ENCODE measurements at places on chromosomes 5 and 9.

- no peaks in the 10 kb centered on the region for H3K36me3 ChIP-seq
- no peaks in the 10 kb centered on the region for H3K4me1 ChIP-seq
- no peak overlapping the region for H3K27ac ChIP-seq
- no peak overlapping the region for H3K4me3 ChIP-seq
- H3K27me3 ChIP-seq, result no peaks in the 10 kb centered on the region
These were observed 453.9 kb downstream of the ENC1 start for GRCh38 chr5:74186356-74187315.

DNA sequence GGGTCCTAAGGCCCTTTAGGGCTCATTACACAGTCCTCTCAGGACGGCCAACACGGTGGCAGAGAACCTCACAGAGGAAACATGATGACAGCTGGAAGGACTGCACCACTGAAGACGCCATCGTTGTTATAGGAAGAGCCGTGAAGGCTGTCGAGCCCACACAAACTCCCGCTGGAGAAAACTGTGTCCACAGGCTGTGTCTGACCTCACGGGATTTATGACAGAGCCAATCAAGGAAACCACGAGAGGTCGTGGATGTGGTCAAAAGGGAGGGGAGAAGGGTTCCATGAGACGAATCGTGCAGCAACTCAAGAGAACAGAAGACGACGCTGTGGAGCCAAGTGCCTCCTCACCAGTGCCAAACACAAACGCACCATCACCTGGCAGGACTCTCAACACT lies 12.2 kb downstream of the QSOX2 start:
- H3K36me3 ChIP-seq, result no peaks in the 10 kb centered on the region
- no peak overlapping the region for H3K27ac ChIP-seq
- H3K4me3 ChIP-seq, result no peak overlapping the region
- peaks cover 10% of the 10 kb centered on the region for H3K4me1 ChIP-seq
- H3K27me3 ChIP-seq, result no peaks in the 10 kb centered on the region

DNA sequence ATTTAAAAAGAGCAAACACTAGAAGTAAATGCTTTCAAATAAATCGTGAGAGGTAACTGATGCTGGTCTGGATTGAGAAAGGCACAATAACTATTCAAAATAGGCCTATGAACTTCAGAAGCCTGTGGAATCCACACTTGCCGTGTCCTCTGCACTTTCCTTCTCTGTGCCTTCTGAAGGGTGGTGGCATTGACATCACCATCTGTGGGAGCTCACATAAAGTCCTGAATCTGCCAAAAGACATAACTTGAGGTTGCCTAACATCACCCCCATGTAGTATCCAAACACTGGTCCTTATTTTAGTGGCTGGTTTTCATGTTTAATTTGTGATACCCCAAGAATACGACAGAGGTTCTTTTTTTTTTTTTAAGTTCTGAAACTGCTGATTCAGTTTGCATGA lies 59.8 kb downstream of the IRF1 start:
- H3K4me3 ChIP-seq, result no peak overlapping the region
- H3K27me3 ChIP-seq, result no peaks in the 10 kb centered on the region
- H3K27ac ChIP-seq, result peak overlapping the region; percentile 90

- peak; percentile 68 for DNase-seq
- no peaks in the 10 kb centered on the region for H3K4me1 ChIP-seq
- H3K4me3 ChIP-seq, result peak overlapping the region; percentile 14
- H3K36me3 ChIP-seq, result no peaks in the 10 kb centered on the region
These were observed 158.6 kb upstream of the DMRT1 start for GRCh38 chr9:682633-683508.

GRCh38 chr9:15086156-15086763 lies 176.0 kb upstream of the FREM1 start:
- DNase-seq, result no peak
- no peak overlapping the region for H3K4me3 ChIP-seq
- H3K27ac ChIP-seq, result no peak overlapping the region

DNA sequence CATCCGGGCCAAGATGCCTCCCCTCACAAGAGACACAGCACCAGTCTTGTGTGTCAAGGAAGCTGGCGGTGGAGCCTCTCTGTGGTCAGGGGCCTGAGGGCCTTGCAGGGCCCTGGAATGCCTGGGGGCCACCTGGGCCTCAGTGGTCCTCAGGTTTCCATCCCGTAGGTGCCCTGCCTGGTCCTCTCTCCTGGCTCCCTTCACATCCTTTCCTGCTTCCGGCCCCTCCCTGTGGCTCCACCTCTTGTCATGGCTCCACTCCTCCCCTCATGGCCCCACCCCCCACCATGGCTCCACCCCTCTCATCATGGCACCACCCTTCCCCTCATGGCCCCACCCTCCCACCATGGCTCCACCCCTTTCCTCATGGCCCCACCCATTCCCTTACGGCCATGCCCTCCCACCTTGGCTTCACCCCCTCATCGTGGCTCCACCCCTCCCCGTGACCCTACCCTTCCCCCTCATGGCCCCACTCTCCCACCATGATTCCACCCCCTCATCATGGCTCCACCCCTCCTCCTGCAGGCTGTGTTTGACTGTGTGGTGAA lies 175.8 kb downstream of the CACNA1B start:
- no peak for DNase-seq
- no peaks in the 10 kb centered on the region for H3K4me1 ChIP-seq
- no peaks in the 10 kb centered on the region for H3K36me3 ChIP-seq

GRCh38 chr5:174425964-174426290 lies 298.5 kb upstream of the MSX2 start:
- H3K27me3 ChIP-seq, result no peaks in the 10 kb centered on the region
- H3K36me3 ChIP-seq, result no peaks in the 10 kb centered on the region
- H3K27ac ChIP-seq, result no peak overlapping the region
- no peaks in the 10 kb centered on the region for H3K4me1 ChIP-seq
- DNase-seq, result no peak

DNA sequence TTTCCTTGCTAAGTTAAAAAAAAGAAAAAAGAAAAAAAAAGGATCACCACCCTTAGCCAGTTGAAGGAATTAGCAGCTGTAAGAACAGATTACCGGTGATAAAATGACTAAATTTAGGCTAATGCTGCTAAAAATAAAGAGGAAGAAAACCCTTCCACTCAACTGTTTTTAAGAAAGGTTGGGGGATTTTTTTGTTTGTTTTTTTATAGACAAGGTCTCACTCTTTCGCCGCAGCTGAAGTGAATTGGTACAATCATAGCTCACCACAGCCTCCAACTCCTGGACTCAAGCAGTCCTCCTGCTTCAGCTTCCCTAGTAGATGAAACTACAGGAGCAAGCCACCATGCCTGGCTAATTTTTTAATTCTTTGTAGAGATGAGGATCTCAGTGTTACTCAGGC lies 101.7 kb downstream of the SNCAIP start:
- H3K27ac ChIP-seq, result no peak overlapping the region
- H3K36me3 ChIP-seq, result no peaks in the 10 kb centered on the region
- no peaks in the 10 kb centered on the region for H3K4me1 ChIP-seq
- H3K4me3 ChIP-seq, result no peak overlapping the region

GRCh38 chr9:136545692-136545964 lies 220 bp downstream of the NOTCH1 start:
- H3K27me3 ChIP-seq, result no peaks in the 10 kb centered on the region
- H3K4me1 ChIP-seq, result peaks cover 11% of the 10 kb centered on the region
- H3K36me3 ChIP-seq, result no peaks in the 10 kb centered on the region
- H3K27ac ChIP-seq, result peak overlapping the region; percentile 90

GRCh38 chr9:5626727-5627634 lies 1.9 kb upstream of the RIC1 start:
- H3K27me3 ChIP-seq, result no peaks in the 10 kb centered on the region
- H3K4me3 ChIP-seq, result peak overlapping the region; percentile 21
- peaks cover 25% of the 10 kb centered on the region for H3K4me1 ChIP-seq
- DNase-seq, result peak; percentile 50
- no peaks in the 10 kb centered on the region for H3K36me3 ChIP-seq
- peak overlapping the region; percentile 98 for H3K27ac ChIP-seq

Measured in Peyer's patch (tissue), 4 donors.